CMK (cell line): ENCODE measurements at places on chromosomes 3 and 15.

GRCh38 chr3:57910990-57911389, 97.2 kb upstream of the FLNB start:
- DNase-seq = no peak

GRCh38 chr3:54137311-54137710, 15.0 kb downstream of the CACNA2D3 start:
- no peak for DNase-seq

DNA sequence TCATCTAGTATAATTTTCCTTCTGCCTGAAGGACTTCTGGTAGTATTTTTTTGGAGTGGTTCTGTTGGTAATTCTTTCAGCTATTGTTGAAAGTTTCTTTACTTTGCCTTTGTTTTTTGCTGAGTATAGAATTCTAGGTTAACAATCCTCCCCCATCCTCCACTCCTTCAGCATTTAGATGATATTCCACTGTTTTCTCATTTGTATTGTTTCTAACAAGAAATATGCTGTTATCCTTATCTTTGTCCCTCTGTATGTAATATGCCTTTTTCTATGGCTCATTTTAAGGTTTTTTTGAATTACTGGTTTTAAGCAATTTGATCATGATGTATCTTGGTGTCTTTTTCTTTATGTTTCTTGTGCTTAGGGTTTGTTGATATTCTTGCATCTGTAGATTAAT, 53.9 kb downstream of the KLF15 start:
- no peak for DNase-seq

GRCh38 chr3:31275038-31275572, 257.6 kb upstream of the STT3B start:
- no peak for DNase-seq

DNA sequence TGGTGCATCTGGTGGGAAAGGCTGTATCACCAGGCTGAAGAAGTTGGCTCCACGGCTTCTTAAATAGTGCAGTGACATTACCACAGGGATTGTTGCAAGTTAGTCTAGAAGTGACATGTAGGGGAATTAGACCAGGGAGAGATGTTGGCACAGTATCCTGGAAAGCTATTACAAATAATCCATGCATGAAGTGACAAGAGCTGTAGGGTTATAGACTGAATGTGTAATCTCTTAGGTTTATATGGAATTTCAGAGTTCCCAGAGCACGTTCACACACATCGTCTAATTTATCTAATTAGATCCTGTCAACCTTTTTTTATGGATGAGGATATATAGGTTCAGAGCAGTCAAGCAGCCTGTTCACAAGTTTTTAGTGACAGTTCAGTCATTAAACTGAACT, 37.3 kb upstream of the APH1B start:
- no peak for DNase-seq

GRCh38 chr3:14848906-14849305, 30.1 kb downstream of the FGD5 start:
- no peak for DNase-seq

- no peak for DNase-seq
Observed at GRCh38 chr3:177475356-177475665, 278.0 kb upstream of the TBL1XR1 start.
